ENCODE measurements at places on chromosomes 5 and 9. TPM values are rescaled to one million over a fixed set of nuclear protein-coding genes. Genes with fewer than 3 reads are reported as not detected.

DNA sequence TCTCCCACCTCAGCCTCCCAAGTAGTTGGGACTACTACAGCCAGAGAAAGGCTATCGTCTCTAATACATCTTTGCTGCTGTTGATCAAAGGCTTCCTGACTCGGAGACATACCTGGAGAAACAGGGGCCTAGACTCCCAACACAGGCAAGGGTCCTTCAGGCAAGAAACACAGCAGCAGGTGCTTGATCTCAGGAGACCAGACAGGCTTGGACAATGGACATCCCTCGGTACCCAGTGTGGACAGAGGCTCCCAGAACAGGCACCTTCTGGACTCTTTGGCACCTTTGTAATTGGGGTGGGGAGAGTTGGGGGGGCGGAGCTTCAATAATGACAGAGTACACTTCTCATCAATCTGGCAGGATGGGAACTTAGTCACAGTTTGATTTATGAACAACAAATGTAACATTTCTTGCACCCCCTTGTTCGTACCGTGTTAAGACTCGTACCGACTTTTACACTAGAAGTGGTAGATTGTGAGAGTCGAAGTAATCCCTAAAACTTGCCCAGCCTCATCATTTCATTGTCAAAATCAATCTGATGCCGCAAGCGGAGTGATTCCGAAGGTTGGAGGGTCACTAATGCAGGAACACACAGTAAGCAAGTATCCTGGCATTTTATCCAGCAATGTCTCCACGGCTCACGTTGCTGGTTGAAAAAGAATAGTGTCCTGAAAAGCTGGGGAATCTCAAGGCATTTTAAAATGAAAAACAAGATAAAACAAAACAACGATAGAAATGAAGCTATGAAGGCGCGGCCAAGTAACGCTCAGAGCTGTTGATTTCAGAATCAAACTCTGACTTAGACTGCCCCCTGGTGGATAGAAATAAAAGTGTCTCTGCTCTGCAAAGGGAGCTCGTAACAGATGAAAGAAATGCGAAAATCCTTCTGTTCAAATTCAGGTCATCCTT, 46.4 kb upstream of the STK32A start:
- peak; percentile 59 for DNase-seq

DNA sequence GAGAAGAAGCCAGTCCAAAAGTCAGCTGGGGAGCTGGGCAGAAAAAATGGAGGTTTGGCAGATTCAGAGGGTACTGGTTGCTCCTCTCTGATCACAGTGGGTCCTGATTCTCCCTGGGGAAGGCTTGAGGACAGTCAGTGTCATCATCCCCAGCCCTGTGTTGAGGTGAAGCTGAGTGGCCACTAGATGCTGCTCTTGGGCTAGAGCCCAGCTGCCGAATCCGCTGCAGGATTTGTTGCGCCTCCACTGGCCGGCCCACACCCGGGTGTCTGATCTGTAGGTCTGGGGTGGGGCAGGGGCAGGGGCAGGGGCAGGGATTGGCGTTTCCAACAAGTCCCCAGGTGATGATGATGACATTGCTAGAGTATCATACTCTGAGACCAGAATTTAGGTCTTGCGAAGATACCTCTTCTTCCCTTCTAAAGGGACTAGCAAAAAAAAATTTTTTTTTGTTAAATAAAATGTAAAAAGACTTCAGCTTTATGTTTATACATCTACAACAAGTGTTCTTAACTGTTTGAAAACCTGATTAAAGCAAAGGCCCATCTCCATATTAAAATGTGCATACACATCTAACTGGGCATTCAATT, 106.8 kb downstream of the PDE6A start:
- DNase-seq: peak; percentile 61

GRCh38 chr5:111514087-111514486, 1.8 kb upstream of the STARD4 start:
- DNase-seq: no peak

GRCh38 chr9:114694719-114695269, 12.8 kb upstream of the TEX48 start:
- no peak for DNase-seq

- no peak for DNase-seq
Observed at GRCh38 chr5:58187432-58188261, 272.2 kb downstream of the PLK2 start.

DNA sequence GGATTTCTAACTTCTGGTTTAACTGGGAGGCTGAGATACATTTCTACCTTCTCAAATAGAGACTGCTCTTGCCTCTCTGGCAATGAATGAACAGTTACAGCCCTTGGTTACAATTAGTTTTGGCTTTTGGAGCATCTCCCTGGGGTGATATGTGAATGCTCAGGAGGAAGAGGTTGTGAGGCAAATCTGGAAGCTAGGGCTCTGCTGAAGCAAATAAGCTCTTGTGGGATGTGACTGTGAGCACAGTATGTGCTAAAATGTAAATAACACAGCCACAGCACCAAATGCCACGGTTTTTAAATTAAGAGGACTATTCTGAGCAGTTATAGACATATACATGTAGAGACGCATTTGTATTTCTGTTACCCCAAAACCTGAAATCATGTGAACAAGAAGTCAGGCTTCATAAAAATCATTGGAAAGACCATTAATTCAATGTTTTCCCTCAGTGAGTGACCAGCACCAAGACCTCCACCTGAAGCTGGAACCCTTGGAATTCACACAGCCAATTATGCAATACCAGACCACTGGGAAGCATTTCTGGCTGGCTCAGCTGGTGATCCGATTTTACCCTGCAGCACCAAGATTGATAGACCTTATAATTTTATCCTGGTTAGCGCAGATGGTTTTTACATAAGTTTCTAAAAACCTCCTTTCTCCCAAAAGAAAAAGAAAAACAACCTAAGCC, 3.0 kb upstream of the SLC44A1 start:
- DNase-seq: no peak

- no peak for DNase-seq
Observed at GRCh38 chr9:85942913-85943709, 2.2 kb downstream of the NAA35 start.

GRCh38 chr9:37990404-37991015, 78.5 kb downstream of the SHB start:
- no peak for DNase-seq

DNA sequence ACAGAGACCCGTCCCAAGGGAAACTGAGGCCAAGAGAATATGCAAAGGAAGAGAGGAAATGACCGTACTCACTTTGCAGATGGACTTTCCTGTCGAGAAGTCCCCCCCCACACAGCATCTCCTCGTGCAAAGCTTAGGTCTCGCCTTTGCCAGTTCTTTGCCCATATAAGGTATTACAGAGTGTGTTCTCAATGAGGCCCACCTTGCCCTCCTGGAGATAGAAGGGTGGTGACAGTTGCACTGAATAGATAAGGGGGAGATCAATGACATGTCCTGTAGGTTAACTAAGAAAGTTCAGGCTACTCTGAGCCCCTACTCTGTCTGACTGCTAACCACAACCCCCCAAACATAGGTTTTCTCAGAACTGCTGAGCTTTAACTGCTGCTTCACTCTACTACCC, 68.2 kb upstream of the SPTLC1 start:
- no peak for DNase-seq

DNA sequence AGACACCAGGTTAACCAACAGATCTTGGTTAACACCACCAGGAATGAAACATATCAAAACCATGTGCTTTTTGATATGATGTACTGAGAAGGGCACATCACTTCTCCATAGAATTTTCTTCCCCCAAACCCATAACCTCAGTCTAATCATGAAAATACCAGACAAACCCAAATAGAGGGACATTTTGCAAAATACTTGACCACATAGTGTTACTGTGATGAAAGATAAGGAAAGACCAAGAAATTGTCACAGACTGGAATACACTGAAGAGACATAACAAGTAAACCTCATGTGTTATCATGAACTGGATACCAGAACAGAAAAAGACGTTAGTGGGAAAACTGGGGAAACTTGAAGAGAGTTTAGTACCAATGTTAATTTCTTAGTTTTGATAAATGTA, 74.9 kb upstream of the VCAN start:
- no peak for DNase-seq

Gene ZFP2
- total RNA-seq: 3.4 TPM

Gene APBA1
- total RNA-seq: 4.4 TPM

Measured in neural crest cell (in vitro differentiated cells).